Suppressor macrophage (primary cell): ENCODE measurements at places on chromosomes 16 and 17.

- DNase-seq = peak; percentile 22
Observed at GRCh38 chr17:30290696-30291542, 825 bp downstream of the BLMH start.

- no peak for DNase-seq
Observed at GRCh38 chr17:39663688-39664580, 1.2 kb upstream of the TCAP start.

- peak; percentile 78 for DNase-seq
Observed at GRCh38 chr17:49031965-49032928, 35.1 kb downstream of the IGF2BP1 start.

- DNase-seq = no peak
Observed at GRCh38 chr16:47599512-47599911, 138.4 kb downstream of the PHKB start.

- peak; percentile 31 for DNase-seq
Observed at GRCh38 chr17:7559320-7560171, 996 bp downstream of the TNFSF13 start.

DNA sequence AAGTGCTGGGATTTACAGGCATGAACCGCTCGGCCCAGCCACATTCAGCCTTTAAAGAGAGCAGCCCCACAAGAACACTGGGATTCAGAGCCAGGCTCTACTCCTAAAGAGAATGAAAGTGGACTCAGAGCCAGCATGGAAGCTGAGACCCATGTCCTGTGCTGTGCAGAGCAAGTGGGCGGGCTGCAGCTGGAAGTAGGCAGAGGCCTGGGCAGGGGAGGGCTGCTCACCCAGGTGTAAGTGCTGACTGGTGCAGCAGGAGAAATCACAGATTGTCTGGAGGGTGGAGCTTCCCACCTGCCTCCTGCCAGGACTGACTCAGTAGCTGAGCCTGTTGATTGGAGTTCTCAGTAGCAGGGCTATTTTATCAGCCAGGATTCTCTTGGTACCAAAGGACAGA, 178.7 kb downstream of the KATNIP start:
- peak; percentile 19 for DNase-seq

DNA sequence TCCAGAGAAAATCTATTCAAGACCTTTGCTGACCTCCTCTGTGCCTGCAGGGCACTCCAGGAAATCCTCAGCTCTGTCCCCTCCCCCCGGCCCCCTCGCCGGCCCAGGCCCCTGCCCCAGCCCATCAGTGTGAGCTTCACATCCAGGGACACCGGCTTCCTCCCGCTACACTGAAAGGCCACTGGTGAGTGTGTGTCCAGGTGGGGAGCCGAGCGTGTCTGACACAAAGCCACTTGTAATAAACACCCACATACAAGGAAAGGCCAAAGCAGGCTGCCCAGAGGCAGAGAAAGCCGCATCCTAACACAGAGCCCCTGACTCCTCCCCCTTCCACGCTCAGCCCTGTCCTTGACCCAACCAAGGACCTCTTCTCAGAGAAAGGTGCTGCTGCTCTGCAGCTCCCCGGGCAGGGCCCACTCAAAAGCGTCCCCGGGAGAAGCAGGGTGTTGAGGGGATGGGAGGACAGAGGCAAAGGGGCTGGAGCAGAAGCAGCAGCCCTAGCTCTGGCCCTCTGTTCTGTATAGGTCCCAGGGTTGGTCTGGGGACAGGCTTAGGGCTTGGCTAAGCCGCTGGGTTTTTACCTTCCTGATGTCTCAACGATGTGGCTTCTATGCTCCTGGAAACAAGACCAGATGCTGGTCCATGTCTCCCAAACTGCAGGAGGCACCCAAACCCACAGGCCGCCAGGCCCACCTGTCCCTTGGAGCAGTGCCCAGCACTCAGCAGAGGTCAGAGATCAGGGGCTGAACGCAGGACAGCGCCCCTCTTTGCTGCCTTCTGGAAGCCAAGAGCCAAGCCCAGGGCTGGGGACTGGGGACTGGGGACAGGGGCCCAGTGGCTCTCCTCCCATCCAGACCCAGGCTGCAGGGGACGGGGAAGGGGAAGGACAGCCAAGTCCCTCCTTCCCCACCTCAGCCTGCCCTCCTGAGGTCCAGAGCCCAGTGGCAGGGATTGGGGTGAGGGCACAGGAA, 15.3 kb downstream of the MNT start:
- DNase-seq = no peak

- no peak for DNase-seq
Observed at GRCh38 chr17:32498391-32498790, 11.6 kb downstream of the CDK5R1 start.
